T-cell (primary cell): ENCODE measurements at places on chromosomes 1 and 21.

DNA sequence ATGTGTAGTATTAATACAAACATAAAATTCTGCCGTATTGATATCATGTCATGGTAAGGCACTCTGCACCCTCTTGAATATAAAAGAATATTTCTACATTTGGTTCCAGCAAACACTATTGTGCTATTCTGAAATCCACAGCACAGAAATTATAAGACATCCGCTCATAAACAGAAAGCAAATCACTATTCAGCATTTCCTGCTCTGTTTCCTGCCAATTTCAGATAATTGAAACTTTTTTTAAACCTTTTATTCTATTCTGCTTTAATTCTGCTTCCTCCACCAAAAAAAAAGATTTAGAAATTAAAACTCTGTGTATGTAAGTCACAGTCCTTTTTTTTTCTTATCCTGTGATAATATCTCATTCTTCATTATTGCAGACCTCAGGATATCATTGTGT, 39.6 kb upstream of the PLEKHO1 start:
- peaks cover 58% of the 10 kb centered on the region for H3K4me1 ChIP-seq
- peak overlapping the region; percentile 0 for H3K4me3 ChIP-seq
- no peaks in the 10 kb centered on the region for H3K36me3 ChIP-seq
- H3K27ac ChIP-seq, result peak overlapping the region; percentile 74
- H3K27me3 ChIP-seq, result no peaks in the 10 kb centered on the region

DNA sequence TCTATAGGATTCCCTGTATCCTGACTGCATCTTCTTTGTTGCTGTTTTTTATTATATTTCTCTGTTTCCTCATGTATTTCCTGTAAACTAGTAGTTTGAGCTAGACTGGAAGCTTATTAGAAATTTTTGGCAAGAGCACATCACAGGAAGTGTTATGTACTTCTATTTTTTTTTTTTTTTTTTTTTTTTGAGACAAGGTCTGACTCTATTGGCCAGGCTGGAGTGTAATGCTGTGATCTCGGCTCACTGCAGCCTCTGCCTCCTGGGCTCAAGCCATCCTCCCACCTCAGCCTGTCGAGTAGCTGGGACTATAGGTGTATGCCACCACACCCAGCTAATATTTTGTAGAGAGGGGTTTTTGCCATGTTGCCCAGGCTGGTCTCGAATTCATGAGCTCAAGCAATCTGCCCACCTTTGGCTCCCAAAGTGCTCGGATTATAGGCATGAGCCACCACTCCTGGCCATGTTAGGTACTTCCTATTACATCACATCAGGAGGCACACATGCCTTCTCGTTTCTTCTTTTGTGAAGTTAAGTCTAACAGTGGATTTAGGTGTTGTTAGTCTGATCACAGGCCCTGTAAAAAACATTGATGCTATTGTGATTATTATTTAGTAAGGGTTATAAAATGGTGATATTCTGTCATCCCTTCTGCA, 12.5 kb downstream of the C1orf21 start:
- no peak overlapping the region for H3K4me3 ChIP-seq
- H3K27me3 ChIP-seq, result peaks cover 7% of the 10 kb centered on the region
- H3K27ac ChIP-seq, result no peak overlapping the region
- no peak for DNase-seq

DNA sequence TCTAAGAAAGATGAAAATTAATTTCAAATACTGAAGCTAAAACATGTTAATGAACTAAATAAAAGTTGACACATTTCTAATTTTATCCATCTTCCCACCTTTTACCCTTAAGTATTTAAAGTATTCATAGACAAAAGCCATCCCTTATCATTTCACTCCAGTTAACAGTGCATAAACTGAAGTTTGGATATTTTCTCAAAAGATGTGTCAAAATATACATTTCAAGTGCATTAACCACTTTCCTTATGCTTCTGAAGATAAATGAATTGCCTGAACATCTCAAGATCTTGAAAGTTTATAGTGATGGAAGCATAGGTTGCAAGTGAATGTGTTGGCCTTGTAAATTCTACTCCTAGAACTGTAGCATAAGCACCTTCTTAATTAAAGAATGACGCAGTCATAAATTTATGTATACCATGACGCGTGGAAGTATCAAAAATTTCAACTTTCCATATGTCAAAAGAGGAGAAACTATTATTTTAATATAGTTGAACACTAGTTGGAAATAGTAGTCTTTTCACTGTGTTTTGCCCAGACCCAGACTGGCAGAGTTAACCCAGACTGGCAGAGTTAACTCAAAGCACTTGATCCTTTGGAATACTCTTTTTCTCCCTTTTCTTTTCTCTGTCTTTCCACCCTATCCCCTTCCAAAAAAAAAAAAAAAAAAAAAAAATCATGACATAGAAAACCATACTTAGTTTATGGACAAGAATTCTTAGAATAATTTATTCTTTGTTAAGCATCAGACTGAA, 282.6 kb upstream of the C1orf105 start:
- no peaks in the 10 kb centered on the region for H3K36me3 ChIP-seq
- H3K27ac ChIP-seq, result no peak overlapping the region
- no peaks in the 10 kb centered on the region for H3K27me3 ChIP-seq

- peaks cover 9% of the 10 kb centered on the region for H3K27me3 ChIP-seq
- no peak overlapping the region for H3K27ac ChIP-seq
Measured at GRCh38 chr1:54559111-54559548, 11.1 kb downstream of the ACOT11 start.

DNA sequence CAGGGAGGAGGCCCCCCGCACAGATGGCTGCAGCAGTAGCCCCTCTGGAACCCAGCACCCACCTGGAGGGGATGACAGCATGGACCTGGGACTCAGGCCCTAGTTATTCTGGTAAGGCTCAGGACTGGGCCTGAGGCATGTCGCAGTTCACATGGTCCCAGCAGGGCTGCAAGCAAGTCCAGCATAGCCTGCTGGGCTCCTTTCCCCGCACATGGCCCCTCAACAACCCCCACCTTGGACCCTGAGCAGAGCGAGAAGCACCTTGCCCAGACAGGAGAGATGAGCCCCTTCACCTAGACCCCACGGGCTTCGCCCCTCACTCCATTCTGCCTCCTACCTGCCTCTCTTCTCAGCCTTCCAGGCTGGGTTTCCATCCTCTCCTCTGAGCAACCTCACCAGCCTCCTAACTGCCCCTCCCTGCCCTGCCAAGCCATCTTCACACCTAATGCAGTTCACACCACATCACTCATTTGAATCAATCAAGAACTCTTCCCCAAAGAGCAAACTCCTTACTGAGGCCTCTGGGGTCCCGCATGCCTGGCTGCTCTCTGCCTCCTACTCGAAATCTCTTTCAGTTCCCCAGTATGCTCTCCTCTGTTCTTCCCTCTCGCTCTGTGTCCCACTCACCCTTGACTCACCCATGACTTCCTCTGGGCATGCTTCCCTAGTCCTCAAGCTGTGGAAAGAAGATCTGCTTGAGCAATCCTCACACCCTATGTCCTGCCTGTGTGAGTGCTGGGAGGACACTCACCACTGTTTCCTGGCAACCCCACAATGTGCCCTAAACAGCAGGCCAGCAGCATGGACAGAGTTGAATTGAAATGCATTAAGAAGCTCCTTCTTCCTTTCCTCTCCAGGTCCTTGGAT, 9.4 kb upstream of the THEMIS2 start:
- H3K27me3 ChIP-seq, result no peaks in the 10 kb centered on the region
- peak overlapping the region; percentile 32 for H3K27ac ChIP-seq
- H3K4me1 ChIP-seq, result peaks cover 16% of the 10 kb centered on the region
- DNase-seq, result no peak
- no peak overlapping the region for H3K4me3 ChIP-seq

- H3K36me3 ChIP-seq, result peaks cover 12% of the 10 kb centered on the region
- peak overlapping the region; percentile 73 for H3K27ac ChIP-seq
- H3K27me3 ChIP-seq, result no peaks in the 10 kb centered on the region
- DNase-seq, result peak; percentile 61
- H3K4me3 ChIP-seq, result peak overlapping the region; percentile 77
Measured at GRCh38 chr1:92484472-92485380, 2.0 kb downstream of the GFI1 start.

GRCh38 chr1:61089338-61089737, 7.0 kb downstream of the NFIA start:
- H3K27ac ChIP-seq, result no peak overlapping the region
- H3K36me3 ChIP-seq, result no peaks in the 10 kb centered on the region
- H3K27me3 ChIP-seq, result peaks cover 2% of the 10 kb centered on the region

GRCh38 chr1:87956072-87956471, 627.4 kb downstream of the LMO4 start:
- H3K4me3 ChIP-seq, result no peak overlapping the region
- H3K36me3 ChIP-seq, result no peaks in the 10 kb centered on the region
- H3K4me1 ChIP-seq, result no peaks in the 10 kb centered on the region
- H3K27me3 ChIP-seq, result no peaks in the 10 kb centered on the region
- no peak overlapping the region for H3K27ac ChIP-seq

DNA sequence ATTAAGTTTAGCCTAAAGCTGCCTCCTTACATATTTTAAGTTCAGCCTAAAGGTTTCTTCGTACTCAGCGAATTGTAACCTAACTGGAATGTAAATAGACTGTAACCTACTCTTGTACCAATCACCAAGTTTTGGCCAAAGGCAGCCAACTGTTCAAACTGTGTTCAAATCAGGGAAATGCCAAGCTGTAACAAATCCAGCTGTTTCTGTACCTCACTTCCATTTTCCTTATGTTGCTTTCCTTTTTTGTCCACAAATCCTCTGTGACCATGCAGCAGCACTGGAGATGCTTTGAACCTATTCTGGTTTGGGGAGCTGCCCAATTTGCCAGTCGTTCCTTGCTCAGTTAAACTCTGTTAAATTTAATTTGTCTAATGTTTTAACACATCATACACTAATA, 3.2 kb upstream of the APOBEC4 start:
- no peak overlapping the region for H3K4me3 ChIP-seq
- no peak for DNase-seq
- H3K27me3 ChIP-seq, result no peaks in the 10 kb centered on the region
- no peak overlapping the region for H3K27ac ChIP-seq
- H3K4me1 ChIP-seq, result peaks cover 25% of the 10 kb centered on the region

GRCh38 chr1:175612286-175612685, 131.1 kb downstream of the TNR start:
- no peak for DNase-seq
- H3K4me3 ChIP-seq, result no peak overlapping the region
- no peaks in the 10 kb centered on the region for H3K4me1 ChIP-seq
- no peaks in the 10 kb centered on the region for H3K36me3 ChIP-seq
- H3K27me3 ChIP-seq, result peaks cover 11% of the 10 kb centered on the region
- no peak overlapping the region for H3K27ac ChIP-seq

DNA sequence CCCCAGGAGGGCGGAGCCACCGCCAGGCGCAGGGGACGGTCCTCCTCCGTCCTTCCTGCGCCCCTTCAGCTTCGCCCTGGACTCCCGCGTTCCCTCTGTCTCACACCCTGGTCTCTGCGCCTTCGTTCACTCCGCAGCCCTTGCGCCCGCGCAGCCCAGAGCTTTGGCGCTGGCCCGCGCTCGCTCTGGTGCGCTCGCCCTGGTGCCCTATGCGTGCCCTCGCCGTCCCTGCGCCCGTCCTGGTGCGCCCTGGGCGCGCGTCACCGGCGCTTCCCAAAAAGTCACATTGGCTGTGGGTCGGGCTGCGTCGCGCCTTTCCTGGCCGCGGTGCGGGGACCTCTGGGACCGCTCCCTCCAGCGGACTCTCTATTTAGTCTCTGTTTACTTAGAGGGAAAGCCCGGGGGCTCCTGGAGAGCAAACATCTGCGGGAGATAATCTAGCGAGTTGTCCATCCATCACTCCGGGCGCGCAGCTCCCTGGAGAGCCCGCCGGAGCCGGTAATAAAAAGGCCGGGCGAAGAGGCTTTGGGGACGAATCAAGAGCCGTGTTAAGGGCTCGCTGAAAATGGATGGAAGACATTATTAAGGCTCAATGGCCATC, 178.6 kb downstream of the PRDM16 start:
- H3K36me3 ChIP-seq, result no peaks in the 10 kb centered on the region
- H3K27me3 ChIP-seq, result peaks cover 8% of the 10 kb centered on the region
- no peaks in the 10 kb centered on the region for H3K4me1 ChIP-seq
- no peak overlapping the region for H3K27ac ChIP-seq
- H3K4me3 ChIP-seq, result no peak overlapping the region

DNA sequence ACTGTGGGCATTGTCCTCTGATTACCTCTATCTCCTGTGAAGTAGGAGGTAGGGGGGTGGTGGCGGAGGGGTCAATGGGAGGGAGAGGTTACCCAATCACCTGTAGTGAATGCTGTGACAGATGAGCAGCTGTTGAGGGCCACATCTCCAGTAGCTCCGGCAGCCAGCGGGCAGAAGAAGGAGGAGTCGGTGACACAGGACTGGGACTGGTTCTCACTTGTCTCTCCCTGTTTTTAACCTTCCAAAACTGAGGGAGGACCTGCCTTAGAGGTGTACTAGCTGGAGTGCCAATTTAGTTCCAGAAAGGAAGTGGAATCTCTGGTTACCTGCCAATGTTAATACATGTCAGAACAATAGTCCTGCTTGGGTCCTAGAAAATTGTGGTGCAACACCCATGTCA, 56.2 kb upstream of the ENAH start:
- H3K27me3 ChIP-seq, result no peaks in the 10 kb centered on the region
- no peaks in the 10 kb centered on the region for H3K36me3 ChIP-seq
- no peaks in the 10 kb centered on the region for H3K4me1 ChIP-seq
- H3K4me3 ChIP-seq, result no peak overlapping the region
- H3K27ac ChIP-seq, result no peak overlapping the region
- DNase-seq, result no peak

GRCh38 chr21:33660406-33660805, 18.1 kb downstream of the ITSN1 start:
- no peak overlapping the region for H3K4me3 ChIP-seq
- no peak for DNase-seq
- no peaks in the 10 kb centered on the region for H3K4me1 ChIP-seq
- H3K27me3 ChIP-seq, result peaks cover 2% of the 10 kb centered on the region
- H3K36me3 ChIP-seq, result no peaks in the 10 kb centered on the region

DNA sequence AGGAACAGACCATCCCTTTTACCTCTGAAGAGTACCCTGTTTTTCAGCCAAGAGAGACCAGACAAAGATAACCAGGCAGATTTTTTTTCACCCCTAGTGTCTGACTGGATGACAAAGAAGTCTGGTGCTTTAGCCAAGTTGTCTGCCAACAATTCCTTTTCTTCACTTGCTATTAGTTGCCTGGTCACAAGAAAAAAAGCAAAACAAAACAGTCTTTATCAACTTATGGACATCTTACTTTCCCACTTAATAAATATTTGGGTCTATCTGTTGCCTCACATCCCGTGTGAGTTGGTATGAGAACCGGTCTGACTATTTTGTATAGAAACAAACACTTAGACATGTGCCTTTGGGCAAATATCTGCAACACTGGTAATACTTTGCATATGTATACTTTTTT, 662.9 kb downstream of the PLPP3 start:
- DNase-seq, result no peak
- H3K27ac ChIP-seq, result no peak overlapping the region
- H3K4me3 ChIP-seq, result no peak overlapping the region
- no peaks in the 10 kb centered on the region for H3K27me3 ChIP-seq

GRCh38 chr1:248140846-248141245, 4.1 kb upstream of the OR2M5 start:
- H3K27me3 ChIP-seq, result no peaks in the 10 kb centered on the region
- no peak for DNase-seq
- H3K4me1 ChIP-seq, result no peaks in the 10 kb centered on the region
- no peak overlapping the region for H3K4me3 ChIP-seq
- H3K36me3 ChIP-seq, result no peaks in the 10 kb centered on the region
